H1 (cell line): ENCODE measurements at places on chromosomes 11 and 22. TPM values are rescaled to one million over a fixed set of nuclear protein-coding genes. Genes with fewer than 3 reads are reported as not detected.

IGF2 gene
- total RNA-seq, result 1.3 and 1.5 TPM in 2 replicates

DNA sequence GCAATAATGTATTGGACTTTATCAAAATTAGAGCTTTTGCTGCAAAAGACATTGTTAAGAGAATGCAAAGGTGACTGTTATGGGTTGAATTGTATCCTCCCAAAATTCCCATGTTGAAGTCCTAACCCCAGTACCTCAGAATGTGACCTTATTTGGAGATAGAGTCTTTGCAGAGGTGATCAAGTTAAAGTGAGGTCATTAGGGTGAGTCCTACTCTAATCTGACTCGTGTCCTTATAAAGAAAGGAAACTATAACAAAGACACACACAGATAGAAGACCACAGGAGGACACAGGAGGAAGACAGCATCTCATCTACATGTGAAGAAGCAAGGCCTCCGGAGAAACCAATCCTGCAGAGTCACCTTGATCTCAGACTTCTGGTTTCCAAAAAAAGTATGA, 1011.2 kb downstream of the TBC1D22A start:
- DNase-seq, result no peak

GRCh38 chr11:134390706-134391569, 21.1 kb downstream of the B3GAT1 start:
- no peak for DNase-seq

GRCh38 chr11:115459563-115459962, 44.7 kb downstream of the CADM1 start:
- no peak for DNase-seq

- DNase-seq, result no peak
These were observed 143.6 kb downstream of the ADAMTS15 start for GRCh38 chr11:130592056-130592455.

CENPM gene
- total RNA-seq, result 30.0 and 32.0 TPM in 2 replicates

LARGE2 gene
- total RNA-seq, result 108 and 111 TPM in 2 replicates

GRCh38 chr11:77386178-77386577, 84.7 kb upstream of the GDPD4 start:
- no peak for DNase-seq

TBX1 gene
- total RNA-seq, result 0.28 and 0.38 TPM in 2 replicates

FDXACB1 gene
- 2.3 and 2.4 TPM in 2 replicates for total RNA-seq

JAML gene
- 0.58 and 0.86 TPM in 2 replicates for total RNA-seq

DNA sequence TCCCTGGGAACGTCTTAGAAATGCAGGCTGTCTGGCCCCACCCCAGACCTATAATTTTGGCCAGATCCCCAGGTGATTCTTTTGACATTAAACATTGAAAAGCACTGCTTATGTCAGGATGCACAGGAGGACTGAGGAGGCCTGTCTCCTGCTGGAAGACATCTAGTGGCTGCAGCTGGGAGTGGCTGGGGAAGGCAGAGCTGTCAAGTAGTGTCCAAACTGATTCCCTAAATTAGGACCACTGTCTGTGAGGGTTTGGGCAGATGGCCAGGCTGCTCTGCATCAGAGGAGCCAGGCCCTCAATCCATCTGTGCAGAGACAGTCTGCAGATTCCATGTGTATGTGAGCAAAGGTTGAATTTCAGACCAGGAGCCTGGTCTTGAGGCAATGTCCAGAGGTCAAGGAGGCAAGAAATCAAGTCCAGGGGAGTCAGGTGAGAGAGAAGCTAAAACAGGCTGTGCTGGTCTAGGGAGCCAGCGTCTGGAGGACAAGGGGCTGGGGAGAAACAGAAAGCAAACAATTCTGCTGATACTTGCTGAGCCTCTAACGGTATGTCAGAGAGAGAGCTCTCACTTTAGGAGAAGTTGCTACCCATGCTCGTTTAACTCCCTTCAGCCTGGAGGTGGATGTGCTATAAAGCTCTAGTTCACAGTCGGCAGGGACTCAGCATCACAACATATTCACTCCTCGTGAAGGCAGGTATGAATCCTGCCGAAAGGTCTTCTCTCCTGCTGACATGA, 15.3 kb upstream of the SYTL2 start:
- DNase-seq, result no peak

DNA sequence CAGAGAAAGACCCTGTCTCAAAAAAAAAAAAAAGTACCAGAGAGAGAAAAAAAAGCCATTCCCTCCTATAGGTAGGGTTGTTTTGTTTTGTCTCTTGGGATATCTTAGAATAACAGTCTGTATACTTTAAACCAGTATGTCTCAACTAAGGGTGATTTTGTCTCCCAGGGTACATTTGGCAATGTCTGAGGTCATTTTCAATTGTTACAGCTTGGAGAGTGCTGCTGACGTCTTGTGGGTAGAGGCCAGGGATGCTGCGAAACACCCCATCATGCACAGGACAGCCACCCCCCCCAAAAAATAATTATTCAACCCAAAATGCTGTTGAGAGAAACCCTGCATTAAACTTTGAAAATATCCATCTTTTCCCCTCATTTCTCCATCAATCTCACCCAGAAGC, 56.1 kb upstream of the CRTAM start:
- DNase-seq, result no peak

GRCh38 chr11:76225122-76225611, 18.9 kb upstream of the WNT11 start:
- DNase-seq, result no peak

DNA sequence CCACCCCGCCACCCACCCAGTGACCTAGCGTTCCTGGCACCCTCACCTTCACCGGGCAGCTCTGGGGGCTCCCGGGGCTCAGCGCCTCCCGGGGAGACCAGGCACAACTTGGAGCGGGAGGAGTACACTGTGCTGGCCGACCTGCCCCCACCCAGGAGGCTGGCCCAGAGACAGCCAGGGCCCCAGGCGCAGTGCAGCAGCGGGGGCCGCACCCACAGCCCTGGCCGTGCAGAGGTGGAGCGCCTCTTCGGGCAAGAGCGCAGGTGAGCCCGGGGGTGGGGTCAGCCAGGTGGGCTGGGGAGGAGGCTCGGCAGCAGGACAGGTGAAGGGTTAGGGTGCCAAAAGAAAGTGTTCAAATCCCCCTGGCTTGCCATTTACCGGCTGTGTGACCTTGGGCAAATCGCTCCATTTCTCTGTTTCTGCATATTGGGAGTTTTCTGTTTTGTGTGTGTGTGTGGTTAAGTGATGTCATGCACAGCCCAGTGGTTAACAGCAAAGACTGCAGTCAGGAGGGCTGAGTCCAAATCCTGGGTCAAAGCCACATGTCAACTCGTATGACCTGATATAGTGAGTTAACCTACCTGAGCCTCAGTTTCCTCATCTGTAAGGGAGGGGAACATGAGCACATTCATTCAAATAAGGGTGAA, 29.5 kb downstream of the TRIOBP start:
- no peak for DNase-seq

GRCh38 chr22:39613549-39613921, 43.0 kb downstream of the CACNA1I start:
- no peak for DNase-seq

GRCh38 chr11:73321604-73322381, 13.7 kb downstream of the ARHGEF17 start:
- no peak for DNase-seq

DNA sequence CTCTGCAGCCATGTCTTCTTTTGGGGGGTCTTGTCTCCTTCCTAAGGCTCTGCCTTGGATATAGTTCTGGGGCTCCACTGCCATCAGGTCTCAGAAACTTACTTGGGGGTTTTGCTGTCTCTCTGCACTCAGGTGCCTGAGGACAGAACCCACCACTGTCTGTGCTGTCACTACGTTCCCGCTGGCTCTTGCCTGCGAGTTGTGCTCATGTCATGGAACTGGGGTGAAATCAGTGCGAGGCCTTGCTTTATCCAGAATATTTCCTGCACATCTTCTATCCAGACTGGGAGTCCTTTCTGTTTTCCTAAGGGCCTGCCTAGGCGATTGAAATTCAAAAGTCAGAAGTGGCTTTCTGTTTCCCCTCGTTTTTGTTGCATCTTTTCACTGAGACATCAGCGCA, 6.6 kb upstream of the USP2 start:
- no peak for DNase-seq

- DNase-seq, result no peak
These were observed 4.5 kb downstream of the ARVCF start for GRCh38 chr22:20011993-20012740.

- no peak for DNase-seq
These were observed 169.4 kb upstream of the ZBED5 start for GRCh38 chr11:11027288-11027687.

TMPRSS6 gene
- total RNA-seq, result not detected in 2 replicates

DNA sequence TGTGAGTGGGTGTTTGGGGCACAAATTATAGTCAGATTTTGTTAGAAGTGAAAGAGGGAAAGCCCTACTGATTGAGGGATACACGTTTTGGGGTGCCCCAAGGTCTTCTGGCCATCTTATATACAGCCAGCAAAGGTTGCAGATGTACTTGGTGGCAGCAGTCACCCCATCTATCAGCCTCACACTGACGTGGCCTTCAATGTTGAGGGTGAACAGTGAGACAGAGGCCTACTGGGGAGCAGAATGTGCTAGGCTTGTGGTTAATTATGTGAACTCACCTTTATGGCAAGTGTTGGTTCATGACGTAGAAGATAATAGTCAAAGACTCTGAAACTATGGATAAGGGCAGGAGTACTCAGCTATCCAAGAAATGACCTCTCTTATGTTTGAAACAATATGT, 121.2 kb downstream of the TRIM44 start:
- DNase-seq, result no peak

WNT11 gene
- total RNA-seq, result 0.45 TPM in 1 of 2 replicates, not detected in the other

ZNF214 gene
- 3.2 and 5.0 TPM in 2 replicates for total RNA-seq

DNA sequence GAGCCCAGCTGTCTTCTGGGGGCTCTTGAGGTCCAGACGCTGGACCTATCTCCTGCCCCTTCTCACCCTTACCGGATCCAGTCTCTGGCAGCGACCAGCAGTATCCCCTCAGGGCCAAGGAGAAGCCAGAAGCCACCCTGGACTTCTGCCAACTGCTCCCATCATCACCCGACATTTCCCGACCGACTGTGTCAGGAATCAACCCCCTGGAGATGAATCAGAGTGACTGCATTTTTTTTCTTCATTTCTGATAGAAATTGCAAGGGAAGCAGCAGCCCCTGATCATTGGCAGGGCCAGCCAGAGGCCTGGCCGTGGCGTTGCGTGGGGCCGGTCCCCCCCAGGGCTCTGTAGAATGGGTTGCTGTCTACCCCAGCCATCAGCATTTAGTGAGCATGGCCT, 5.2 kb upstream of the LIF start:
- DNase-seq, result no peak

DNA sequence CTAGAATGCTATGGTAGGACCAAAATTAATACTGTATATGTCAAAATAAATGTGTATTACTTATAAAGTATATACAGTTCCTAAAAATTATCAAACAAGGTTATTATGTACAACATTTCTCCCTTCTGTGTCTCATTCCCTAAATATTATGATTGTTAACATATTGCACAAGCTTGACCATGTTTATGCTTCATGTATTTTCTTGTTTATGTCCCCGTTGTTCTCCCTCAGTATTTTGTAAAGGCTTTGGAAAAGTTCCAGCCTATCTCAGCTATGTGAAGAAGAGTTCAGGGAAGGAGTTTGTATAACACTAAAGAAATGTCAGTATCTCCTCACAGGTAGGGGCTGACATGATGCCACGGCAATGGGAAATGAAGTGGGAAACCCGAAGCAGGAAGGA, 19.6 kb downstream of the ADM start:
- DNase-seq, result no peak

DNA sequence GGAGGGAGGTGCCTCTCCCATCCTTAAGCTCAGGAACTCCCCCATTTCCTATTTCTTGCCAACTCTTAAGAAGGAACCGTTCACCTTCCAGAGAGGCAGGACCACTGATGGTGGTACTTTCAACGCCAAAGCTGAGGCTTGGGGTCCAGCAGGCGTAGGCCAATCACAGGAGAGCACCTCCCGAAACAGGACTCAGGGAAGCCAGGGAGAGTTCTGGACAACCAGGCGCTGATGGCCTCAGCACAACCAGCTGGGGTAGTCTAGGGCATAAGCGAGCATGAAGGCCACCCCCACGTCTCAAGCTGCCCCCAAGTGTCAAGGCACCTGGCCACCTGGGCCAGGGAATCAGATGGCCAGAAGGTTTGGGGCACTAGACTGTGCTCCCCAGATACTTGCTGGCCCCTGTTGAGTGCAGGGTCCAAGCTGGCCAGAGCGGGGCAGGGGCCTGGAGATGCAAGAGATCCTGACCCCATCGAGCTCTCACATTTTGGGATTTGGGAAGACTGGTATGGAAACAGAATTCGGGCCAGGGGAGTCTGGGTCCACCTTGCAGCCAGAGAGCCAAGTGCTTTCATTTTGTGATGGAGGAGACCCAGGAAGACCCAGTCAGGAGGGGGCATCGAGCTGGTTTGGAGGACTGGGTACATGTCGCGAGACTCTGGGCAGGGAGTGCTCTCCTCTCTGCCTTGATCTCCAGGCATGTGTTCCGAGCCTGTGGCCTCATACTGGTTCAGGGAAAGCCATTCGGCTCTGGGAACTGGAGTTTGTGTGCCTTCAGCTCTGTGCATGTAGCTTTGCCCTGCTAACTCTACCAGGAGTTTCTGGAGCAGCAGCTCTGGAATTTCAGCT, 926 bp downstream of the CD6 start:
- DNase-seq, result no peak

OR10A2 gene
- total RNA-seq, result not detected in 2 replicates

IL18 gene
- total RNA-seq, result 0.84 and 1.1 TPM in 2 replicates

DNA sequence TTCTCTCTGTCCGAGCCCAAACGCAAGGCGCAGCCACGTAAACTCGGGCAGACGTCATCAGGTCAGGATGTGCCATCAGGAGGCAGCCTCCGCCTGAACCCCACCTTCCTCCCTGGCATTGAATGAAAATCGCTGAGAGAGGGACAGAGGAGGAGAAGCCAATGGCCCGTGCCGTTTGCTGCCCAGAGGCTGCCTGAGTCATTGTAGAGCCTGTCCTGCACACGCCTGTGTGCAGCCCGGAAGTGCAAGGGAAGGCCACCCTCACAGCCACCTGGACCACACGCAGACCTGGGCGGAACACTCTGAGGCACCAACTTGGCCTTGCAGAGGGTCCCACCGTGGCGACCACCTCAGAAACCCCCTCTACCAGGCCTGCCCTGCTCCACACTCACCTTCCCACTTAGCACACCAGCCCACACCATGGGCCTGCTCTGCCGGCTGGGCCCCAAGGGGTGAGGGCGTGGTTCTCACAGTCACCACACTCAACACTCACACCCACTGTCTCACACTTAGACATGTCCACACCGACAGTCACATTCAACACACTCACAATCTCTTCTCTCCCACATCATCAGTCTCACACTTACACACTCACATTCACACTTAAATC, 9.1 kb downstream of the CHID1 start:
- DNase-seq, result no peak

- no peak for DNase-seq
These were observed 104.3 kb downstream of the GAB2 start for GRCh38 chr11:78313181-78313795.

DNA sequence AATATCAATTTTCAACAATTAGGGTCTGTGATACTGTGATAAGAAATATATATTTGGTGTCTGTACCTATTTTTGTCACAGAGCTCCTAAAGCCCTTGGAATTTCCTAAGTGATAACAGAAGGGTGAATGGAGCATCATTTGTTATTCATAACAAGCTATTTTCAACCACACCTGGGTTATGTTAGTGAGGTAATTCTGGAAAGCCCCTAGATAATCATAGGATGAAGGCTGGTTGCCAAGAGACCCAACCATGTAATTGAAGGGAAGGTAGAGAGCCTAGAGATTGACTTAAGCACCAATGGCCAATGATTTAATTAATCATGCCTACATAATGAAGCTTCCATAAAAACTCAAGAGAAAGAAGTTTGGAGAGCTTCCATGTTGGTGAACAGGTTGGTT, 109.4 kb downstream of the KIF18A start:
- DNase-seq, result no peak

OTUB1 gene
- 110 and 112 TPM in 2 replicates for total RNA-seq

TRPM5 gene
- 0.11 TPM in 1 of 2 replicates, not detected in the other for total RNA-seq
